ENCODE measurements at places on chromosomes 7 and 10.
A peak's percentile ranks its signal among the peaks of the same experiment; 100 is the strongest.

DNA sequence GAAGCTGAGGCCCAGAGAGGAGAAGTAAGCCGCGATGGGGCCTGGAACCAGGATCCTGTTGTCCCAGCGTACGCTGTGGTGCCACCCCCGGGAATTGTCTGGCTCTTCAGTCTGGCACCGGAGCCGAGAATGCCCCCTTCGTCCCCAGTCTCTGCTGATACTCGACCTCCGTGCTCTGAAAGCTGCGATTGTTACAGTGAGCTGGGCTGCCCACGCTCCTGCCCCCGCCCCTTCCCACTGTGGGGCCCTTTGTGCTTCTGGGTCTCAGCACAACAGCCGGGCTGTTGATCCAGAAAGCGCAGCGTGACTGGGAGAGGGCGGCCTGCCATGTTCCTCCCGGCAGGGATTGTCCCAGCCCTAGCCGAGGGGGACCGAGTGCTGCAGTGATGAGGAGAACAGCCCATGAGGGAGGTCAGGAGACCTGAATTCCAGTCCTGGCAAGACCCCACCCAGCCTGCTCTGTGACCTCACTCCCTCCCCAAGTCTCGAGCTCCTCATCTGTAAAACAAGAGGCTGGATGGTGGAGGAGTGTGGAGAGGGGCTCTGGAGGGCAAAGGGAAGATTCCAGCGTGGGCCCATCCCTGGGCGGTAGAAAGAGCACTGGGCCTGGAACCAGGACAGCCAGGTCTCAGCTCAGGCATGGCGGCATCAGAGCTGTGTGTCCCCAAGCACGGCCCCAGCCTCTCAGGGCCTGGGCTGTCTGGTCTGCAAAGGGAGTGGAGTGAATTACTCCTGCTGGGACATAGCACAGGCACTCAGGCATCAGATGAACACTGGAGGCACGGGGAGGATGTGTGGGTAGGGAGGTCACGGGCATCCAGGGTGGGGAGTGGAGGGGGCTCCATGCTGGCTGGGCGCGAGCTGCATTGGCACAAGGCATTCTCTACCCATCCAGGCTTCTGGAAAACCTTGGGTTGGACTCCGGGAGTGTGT lies 43.6 kb downstream of the TSPAN15 start:
- no peak for DNase-seq

DNA sequence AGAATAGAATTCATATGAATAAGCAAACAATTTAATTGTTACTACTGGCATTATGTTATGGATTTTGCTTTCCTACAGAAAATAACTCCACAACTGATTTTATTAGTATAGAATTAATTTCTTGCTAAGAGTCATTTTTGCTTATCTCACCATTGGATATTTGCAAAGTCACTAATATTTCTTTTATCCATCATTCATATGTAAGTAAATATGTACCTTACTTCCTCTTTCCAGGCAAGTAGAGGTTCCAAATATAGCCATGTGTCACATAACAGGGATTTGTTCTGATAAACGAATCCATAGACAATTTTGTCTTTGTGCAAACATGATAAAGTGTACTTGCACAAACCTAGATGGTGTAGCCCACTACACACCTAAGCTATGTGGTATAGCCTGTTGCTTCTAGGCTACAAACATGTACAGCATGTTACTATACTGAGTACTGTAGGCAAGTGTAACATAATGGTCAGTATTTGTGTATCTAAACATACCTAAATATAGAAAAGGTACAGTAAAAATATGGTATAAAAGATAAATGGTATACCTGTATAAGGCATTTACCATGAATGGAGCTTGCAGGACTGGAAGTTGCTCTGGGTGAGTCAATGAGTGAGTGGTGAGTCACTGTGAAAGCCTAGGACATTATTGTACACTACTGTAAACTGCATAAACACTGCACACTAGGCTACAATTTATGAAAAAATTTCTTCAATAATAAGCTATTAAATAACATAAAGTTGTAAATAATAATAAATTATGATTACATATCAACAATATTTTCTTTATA lies 18.3 kb downstream of the KLLN start:
- no peak for DNase-seq

GRCh38 chr10:119113751-119114732 lies 10.1 kb downstream of the DENND10 start:
- DNase-seq, result no peak

- no peak for DNase-seq
Observed at GRCh38 chr7:130387628-130388403, 7.5 kb downstream of the CPA1 start.

- DNase-seq, result no peak
Observed at GRCh38 chr7:134703782-134704181, 57.1 kb downstream of the BPGM start.

GRCh38 chr10:34137955-34138354 lies 677.1 kb downstream of the PARD3 start:
- no peak for DNase-seq

GRCh38 chr10:130179640-130180039 lies 43.4 kb downstream of the GLRX3 start:
- no peak for DNase-seq

- no peak for DNase-seq
Observed at GRCh38 chr10:77909749-77910375, 16.7 kb downstream of the DLG5 start.

DNA sequence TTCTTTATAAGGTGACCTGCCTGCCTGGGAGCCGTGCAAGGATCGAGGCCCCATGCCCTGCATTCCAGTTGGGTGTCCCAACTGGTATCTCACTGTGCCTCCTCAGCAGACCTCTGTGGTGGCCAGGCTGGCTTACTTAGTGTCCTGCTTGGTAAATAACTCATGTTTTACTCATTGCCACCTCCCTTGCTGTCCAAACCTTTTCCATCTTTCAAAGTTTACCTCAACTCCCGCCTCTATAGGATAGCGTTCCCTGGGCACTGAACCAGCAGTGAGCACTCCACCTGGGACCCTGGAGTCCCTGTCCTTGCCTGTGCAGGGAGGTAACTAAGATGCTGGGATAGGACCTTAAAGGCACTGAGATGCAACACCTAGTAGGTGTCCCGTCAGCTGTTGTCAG lies 33.6 kb downstream of the SLC18A2 start:
- no peak for DNase-seq

- DNase-seq, result no peak
Observed at GRCh38 chr7:135990258-135990657, 13.1 kb upstream of the MTPN start.

DNA sequence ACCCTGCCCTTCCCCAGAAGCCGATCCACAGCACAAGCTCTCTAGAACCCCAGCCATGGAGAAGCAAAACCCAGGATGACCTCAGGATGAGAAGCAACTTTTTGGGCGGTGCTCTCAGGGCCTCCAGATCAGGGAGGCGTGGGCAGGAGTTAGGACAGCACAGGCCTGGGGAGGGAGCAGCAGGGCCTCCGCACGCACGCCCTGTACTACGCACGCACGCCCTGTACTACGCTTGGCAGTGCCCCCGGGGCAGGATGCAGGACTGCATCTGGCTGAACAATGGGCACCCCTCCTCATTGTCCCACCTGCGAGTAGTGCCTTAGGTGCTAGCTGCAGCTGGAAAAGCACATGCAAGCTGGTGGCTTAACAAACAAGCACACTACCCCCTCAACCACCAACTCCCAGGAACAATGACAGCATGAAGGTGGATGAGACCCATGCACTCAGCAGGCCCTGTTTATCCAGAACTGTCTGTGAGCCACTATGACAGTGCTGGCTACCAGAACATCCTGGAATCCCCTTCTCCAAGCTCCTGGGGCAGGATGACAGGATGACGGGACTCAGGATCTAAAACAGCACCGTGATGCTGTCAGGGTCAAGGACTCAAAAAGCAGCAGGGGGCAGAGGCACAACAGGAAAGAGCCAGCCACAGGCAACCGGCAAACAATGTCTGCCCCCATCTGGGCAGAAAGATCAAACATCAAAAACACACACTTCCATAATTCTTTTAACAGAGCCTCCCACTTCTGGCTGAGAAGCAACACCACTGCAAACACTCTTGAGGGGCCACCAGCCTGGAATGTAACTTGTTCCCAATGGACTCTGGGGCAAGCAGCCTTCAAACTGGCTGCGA lies 11.8 kb downstream of the PODXL start:
- DNase-seq, result no peak

GRCh38 chr10:119221666-119222065 lies 14.3 kb downstream of the GRK5 start:
- no peak for DNase-seq

DNA sequence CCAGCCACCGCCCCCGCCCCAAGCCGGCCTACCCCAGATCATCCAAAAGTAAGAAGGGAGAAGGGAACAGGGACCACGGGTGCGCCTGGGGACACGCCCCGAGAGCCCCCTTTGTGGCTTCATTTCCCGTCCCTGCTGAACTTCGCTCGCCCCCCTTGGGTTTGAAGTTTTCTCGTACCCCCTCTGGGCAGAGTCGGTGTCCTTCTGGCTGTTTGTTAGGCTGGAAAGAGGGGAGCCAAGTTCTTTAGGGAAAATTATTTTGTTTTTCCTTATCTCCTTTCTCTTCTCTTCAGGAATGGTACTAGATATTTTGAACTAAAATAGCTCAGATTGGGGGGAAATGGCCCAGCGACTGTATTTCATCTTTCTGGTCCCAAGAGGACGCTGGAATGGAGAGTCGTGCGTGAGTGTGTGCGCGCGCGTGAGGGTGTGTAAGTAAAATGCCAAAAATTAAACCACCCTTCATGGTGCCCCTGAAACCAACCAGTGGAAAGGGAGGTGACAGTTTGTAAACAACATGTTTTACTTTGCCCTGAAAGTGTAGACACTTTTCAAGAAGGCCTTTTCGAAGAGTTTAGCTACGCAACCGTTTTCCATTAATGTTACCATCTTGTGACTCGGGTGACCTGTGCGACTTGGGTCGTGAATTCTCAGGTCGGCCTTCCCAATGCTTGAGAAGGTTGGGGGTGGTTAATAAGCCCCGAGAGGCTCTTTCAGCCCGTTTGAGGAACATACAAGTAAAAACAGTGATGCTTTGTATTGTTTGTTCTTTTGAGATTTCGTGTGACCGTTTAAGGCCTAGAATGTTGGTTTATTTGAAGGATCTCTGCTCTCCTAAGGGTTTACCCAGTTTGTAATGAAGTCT lies 694 bp downstream of the RBM20 start:
- no peak for DNase-seq

DNA sequence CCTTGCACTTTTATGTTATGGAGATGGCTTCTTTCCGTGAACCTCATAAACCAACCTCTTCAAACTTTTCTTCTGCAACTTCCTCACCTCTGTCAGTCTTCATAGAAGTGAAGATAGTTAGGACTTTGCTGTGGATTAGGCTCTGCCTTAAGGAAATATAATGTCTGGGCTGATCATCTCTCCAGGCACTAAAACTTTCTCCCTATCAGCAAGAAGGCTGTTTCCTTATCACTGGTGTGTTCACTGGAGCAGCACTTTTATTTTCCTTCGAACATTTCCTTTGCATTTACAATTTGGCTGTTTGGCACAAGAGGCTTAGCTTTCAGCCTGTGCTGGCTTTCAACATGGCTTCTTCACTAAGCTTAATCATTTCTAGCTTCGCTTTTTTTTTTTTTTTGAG lies 52.8 kb downstream of the ESYT2 start:
- DNase-seq, result no peak

- no peak for DNase-seq
Observed at GRCh38 chr10:111158595-111158994, 81.8 kb downstream of the ADRA2A start.

DNA sequence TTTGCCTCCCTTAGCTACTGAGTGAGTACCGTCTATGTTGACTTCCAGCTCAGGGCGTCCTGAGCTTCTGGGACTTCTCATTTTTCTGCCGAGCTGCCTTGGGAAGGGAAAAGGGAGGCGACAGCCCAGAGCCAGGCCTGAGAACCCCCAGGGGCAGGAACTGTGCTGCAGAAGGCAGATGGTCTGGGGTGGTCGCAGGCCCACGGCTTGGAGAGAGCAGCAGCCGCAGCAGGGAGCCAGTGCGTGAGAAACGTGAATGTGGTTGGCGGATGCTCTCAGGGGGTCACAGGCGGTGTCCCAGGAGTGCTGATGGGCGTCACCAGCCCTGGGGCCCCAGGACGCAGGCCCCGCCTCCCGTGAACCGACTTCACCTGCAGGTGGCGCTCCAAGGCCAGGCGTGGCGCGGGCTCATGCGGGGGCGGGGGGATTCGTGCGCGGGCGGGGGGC lies 9.2 kb upstream of the PWWP2B start:
- peak; percentile 65 for DNase-seq

DNA sequence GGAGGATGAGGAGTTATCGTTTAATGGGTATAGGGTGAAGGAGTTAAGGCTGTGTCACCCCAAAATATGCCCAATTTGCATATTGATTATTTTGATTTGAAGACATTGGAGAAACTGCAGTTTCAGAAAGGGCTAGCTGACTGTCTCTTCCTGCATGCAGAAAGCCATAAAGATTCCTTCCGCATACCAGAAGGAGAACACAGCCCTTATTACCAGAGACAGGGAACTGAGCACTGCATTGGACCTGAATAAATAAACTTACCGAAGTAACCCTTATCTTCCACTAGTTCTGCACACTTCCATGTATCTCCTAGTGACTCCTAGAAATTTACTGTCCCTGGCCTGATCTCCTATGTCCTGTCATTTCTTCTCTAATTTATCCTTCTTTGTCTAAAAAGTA lies 821.9 kb upstream of the AUTS2 start:
- DNase-seq, result no peak
